ENCODE measurements at places on chromosomes 5 and 9.
A peak's percentile ranks its signal among the peaks of the same experiment; 100 is the strongest.

GRCh38 chr5:1278656-1279442 is 16.0 kb downstream of the TERT start:
- no peak for DNase-seq

- no peak for DNase-seq
Observed at GRCh38 chr5:151924564-151925301, at the start of gene GLRA1. Gene GLRA1 (minus strand): TSS chr5:151924851. CDS start chr5:151924549, 302 bp downstream.

GRCh38 chr5:67085616-67086015 is 111.0 kb downstream of the CD180 start:
- no peak for DNase-seq

DNA sequence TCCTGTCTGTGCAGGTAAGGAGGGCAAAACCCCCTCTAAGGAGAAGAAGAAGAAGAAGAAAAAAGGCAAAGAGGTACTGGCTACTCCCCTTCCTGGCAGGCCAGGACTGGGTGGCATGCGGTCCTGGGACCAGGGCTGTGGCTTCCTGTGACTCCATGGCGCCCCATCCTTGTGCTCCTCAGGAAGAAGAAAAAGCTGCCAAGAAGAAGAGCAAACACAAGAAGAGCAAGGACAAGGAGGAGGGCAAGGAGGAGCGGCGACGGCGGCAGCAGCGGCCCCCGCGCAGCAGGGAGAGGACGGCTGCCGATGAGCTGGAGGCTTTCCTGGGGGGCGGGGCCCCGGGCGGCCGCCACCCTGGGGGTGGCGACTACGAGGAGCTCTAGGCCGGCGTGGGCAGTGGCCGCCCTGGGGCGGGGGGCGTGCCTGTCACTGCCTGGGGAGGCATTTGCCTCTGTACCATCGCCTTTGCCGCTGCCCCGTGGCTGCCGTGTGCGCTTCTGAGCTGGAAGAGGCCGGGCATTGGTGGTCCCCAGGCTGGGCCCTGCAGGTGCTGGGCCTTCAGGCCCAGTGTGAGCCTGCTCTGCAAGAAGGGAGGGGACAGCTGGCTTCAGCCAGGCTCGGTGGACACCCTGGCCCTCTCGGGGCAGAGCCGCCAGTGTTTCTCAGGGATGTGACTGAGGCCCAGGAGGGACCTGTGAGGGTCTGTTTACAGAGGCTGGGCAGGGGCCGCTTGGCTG is 2.0 kb upstream of the AJM1 start:
- DNase-seq, result no peak

DNA sequence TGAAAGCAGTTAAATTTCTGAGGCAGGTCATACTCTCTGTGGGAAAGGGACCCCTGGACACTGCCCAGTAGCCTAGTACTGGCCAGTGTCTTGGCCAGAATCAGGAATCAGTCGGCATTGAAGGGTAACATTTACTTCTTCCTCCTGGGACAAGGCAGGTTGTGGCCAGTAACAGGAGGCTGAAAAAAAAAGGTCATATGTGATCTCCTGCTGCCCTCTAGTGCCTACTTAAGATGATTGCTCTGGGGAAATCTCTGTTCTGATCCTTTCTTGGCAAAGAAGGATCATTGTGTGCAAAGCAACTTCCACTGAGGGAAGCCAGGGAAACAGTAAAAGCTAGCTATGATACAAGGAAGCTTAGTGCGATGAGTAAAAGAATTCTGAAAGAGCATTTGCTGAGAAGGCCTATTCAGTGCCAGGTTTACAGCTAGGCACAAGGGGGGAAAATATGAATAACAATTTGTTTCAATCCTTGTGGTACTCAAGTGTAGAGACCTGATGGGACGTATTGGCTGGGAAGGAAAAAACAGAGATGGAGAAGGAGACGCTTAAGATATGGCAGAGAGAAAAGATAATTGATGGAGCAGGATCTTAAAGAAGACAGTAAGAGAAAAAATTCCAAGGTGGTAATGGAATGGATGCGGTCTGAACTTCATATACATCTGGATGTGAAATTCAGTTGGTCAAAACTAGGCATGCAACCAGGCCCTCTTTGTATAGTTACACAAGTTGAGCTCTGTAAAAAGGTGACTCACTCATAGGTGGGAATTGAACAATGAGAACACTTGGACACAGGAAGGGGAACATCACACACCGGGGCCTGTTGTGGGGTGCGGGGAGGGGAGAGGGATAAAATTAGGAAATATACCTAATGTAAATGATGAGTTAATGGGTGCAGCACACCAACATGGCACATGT is 25.8 kb upstream of the TRIM32 start:
- no peak for DNase-seq

GRCh38 chr9:6188466-6188865 is 27.1 kb upstream of the IL33 start:
- no peak for DNase-seq

- no peak for DNase-seq
Observed at GRCh38 chr5:167872791-167873190, 418.7 kb upstream of the WWC1 start.

DNA sequence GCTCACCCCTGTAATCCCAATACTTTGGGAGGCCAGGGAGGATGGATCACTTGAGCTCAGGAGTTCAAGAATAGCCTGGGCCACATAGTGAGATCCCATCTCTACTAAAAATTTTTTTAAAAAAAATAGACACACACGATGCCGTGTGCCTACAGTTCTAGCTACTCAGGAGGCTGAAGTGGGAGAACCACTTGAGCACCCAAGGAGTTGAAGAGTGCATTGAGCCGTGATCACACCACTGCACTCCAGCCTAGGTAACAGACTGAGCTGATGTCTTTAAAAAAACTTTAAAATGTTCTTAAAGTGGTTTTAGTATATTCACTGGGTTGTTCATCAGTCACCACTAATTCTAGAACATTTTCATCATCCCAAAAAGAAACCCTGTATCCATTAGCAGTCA is 51.9 kb upstream of the RNF38 start:
- no peak for DNase-seq

- DNase-seq, result peak; percentile 99
Observed at GRCh38 chr9:125143377-125144090, at the start of gene SCAI. Gene SCAI (minus strand): TSS chr9:125143528. CDS start chr9:125143437, 91 bp downstream.

- DNase-seq, result no peak
Observed at GRCh38 chr5:40331616-40332015, 348.1 kb upstream of the PTGER4 start.

DNA sequence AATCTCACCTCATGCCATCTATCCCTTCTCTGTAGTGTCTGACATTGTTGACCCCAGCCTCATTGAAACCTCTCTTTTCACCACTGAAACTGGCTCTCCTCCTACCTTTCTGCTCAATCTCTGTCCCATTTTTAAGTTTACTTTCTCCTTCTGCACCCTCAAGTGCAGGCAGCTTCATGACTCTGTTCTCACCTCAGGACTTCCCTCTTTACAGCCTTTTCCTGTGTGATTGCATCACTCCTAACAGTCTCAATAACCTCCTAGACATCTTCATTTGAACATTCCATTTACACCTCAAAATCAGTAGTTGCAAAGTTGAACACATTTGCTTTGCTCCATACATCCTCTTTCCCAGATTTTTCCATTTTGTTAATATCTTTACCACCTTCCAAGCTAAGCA is 172.1 kb downstream of the RASEF start:
- DNase-seq, result no peak

DNA sequence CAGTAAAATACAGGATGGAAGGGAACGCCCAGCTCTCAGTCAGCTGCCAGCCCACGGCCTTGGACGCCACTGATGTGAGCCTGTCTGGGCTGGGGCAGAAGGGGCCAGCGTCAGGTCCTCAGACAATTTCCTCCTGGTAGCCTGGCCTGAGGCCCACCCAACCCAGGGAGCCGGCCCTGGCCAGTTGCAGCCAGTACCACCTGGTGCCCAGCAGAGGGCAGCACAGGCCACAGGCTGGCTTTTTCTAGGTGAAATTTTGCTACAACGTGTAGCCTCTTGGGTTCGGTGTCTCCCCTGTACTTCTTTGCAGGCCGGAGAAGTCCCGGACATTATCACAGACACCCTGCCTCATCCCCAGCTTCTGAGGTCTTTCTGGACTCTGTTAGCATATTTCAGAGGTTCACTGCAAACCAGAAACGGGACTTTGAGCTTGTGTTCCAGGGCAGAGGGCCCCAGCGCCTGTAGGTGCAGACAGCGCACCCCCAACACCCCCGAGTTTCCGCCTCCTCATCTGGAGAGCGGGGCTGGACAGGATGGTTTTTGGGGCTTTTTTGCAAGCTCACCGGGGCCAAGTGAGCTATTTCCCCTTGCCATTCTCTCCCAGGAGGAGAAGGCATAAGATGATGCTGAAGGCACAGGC is 45.9 kb upstream of the KCNMB1 start:
- no peak for DNase-seq

DNA sequence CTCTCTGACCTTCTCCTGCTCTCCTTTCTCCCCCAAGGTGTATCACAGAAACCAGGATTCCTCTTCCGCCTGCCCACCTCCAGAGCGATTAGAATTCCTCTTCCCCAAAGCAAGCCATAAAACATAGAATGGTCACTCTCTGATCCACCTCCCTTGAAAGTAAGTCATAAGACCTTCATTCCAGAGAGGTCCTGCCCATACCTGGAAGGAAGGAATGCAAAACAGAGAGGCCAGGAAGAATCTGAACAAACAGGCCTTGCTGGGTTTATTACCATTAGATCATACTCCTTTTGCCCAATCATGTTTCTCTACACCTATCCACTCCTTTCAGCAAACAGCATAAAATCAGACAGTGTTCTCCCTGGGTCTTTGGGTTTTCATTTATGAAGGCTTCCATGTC is 21.0 kb downstream of the CDKL3 start:
- no peak for DNase-seq

GRCh38 chr5:137754961-137755762 is 999 bp upstream of the HNRNPA0 start:
- DNase-seq, result no peak

DNA sequence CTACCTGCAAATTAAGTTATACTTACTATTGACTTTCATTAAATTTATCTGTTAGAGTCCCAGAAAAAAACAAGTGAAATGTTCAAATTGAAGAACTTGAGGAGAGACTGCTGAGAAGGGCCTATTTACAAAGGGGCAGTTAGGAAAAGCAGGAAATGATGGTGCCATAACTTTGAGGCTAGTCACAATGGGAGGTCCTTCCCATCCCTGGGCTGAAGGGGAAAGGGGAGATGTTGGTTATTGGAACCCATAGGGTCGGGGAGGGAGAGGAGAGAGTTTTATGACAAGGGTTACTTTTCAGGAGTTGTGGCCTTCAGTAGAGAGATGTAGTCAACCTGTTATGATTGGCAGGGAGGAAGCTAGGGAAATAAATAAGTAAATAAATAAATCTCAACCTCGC is 169.1 kb downstream of the DMRT2 start:
- DNase-seq, result no peak

- no peak for DNase-seq
Observed at GRCh38 chr9:91208419-91208745, 153.3 kb downstream of the AUH start.

DNA sequence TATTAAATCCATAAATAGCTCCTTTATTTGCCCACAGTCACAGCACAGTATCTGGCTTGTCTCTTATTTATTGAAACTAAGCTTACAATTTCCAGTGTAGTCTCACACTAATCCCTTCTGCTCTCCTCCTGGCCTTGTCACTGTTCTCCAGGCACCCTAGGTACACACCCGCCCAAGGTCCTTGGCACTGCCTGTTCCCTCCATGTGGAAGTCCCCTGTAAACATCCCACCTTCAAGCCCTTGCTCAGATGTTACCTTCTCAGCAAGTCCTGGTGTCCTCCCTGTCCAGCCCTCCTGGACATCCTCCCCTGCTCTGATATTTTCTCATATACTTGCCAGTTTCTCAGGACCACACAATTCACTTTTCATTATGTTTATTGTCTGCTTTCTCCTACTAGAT is 44.2 kb upstream of the CFAP157 start:
- DNase-seq, result no peak

DNA sequence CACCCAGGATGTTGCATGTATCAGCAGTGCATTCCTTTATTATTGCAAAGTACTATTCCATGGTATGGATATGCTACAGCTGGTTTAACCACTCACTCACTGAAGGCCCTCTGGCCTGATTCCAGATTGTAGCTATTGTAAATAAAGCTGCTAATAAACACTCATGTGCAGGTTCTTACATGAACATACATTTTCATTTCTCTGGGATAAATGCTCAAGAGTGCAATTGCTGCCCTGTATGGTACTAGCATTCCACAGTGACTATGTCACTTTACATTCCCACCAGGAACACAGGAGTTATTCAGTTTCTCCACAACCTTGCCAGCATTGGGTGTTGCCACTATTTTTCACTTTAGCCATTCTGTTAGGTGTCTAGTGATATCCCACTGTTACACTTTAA is 267.6 kb downstream of the SPOCK1 start:
- DNase-seq, result no peak

- DNase-seq, result no peak
Observed at GRCh38 chr5:149018909-149019443, 43.9 kb downstream of the SH3TC2 start.

- DNase-seq, result no peak
Observed at GRCh38 chr5:15021266-15022046, 149.9 kb upstream of the ANKH start.

GRCh38 chr5:80154749-80155148 is 101.1 kb downstream of the SERINC5 start:
- DNase-seq, result no peak

- DNase-seq, result no peak
Observed at GRCh38 chr5:136424835-136425584, 59.7 kb upstream of the TRPC7 start.

- DNase-seq, result no peak
Observed at GRCh38 chr5:150987746-150988145, 32.6 kb upstream of the GPX3 start.

DNA sequence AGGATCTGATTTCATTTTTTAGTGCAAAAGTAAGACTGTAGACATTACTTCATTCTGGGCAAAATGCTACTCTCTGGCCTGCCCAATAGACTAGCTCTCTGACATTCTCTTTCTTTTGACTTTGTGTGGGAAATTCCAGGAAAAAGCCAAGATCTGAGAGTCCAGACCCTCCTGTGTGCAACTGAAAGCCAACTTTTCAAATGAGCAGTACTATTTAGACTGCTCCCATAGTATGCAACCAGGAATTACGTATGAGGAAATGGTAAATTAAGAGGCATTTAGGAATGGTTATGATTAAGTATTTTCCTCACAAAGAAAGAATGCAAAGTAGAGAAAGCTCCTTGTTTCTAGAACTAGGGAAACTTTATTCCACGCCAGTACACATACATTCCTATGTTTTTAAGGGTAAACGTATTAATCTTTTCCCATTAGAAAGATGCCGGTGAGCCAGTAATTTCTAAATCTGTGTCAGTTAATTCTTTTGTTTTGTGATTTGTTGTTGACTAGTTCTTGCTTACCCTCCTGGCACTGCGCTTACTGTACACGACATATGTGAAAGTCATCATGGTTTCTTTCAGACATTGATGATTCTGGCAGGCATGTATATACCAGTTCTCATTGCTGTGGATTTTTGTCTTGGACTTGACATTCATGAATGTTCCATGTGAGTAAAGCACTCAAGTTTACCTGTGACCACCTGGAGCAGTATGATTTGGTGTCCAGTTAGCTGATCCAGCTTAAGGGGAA is 56.0 kb downstream of the AOPEP start:
- DNase-seq, result no peak

GRCh38 chr5:85458319-85458718 is 1073.6 kb upstream of the EDIL3 start:
- DNase-seq, result no peak

- DNase-seq, result no peak
Observed at GRCh38 chr5:124614836-124615385, 131.5 kb downstream of the ZNF608 start.

Measured in suprapubic skin (tissue), 4 donors.